ENCODE measurements at places on chromosomes 16 and 17. TPM values are rescaled to one million over a fixed set of nuclear protein-coding genes. Genes with fewer than 3 reads are reported as not detected.

DNA sequence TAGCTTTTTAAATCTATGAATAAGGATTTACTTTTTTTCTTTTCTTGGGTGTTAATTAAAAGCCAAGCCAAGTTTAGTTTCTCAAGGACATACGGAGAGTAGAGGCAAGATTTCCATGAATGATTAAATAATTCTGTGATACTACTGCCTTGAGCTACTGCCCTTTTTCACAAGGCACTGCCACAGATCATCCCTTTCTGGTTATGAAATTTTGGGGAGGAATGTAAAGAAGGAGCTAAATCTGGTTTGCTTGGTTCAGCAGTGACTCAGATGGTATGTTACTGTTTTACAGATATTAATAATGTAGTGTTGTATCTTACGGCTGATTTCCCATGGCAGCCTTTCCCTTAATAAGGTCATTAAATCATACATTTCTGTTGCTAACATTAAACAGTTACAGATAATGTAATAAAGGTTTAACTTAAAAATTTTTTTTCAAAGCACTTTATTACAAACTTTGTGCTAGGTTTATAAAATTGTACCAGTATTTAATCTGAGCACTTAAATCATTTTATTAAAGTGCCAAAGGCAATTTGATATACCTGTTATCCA is 2.6 kb downstream of the WSB1 start:
- H3K27ac ChIP-seq = peak overlapping the region; percentile 99
- H3K27me3 ChIP-seq = no peaks in the 10 kb centered on the region
- H3K4me1 ChIP-seq = peaks cover 58% of the 10 kb centered on the region
- no peak for DNase-seq
- peak overlapping the region; percentile 81 for H3K4me3 ChIP-seq
- no peaks in the 10 kb centered on the region for H3K36me3 ChIP-seq

- H3K4me1 ChIP-seq = no peaks in the 10 kb centered on the region
- no peak for DNase-seq
- no peaks in the 10 kb centered on the region for H3K36me3 ChIP-seq
- H3K4me3 ChIP-seq = no peak overlapping the region
- H3K27ac ChIP-seq = no peak overlapping the region
- H3K27me3 ChIP-seq = no peaks in the 10 kb centered on the region
Measured at GRCh38 chr17:27153005-27153404, 140.9 kb upstream of the WSB1 start.

Gene TP53TG3B
- total RNA-seq = not detected

DNA sequence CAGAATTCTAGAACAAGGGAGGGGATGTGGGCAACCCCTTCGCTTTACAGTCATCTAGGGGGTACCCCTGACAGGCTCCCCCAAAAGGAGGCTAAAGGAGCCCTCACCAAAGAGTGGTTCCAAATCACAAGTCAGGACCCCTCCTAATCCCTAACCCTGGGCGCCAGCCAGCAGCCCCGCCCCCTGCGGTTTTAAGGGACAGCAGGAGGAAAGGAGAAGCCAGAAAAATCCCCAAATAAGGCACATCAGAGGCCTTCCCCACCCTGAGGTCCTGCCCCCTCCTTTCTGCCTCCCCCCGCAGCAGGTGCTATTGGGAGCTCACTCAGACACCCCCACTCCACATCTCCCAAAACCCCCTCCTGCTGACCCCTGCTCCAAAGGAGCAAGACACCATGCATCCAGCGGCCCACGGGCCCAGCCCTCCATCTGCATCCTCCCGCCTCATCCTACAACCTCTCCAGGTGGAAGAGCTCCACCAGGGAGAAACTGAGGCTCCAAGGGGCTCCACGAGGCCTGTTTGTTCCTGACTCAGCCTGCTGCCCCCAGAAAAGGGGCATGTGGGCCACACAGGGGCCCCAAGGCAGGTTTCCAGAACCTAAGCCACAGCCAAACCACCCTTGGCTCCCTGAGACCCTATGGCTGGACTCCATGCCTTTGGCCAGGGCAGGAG is 93.5 kb downstream of the GOSR1 start:
- no peaks in the 10 kb centered on the region for H3K36me3 ChIP-seq
- H3K4me3 ChIP-seq = no peak overlapping the region
- H3K4me1 ChIP-seq = no peaks in the 10 kb centered on the region
- H3K27me3 ChIP-seq = no peaks in the 10 kb centered on the region
- H3K27ac ChIP-seq = no peak overlapping the region

GRCh38 chr17:52681480-52681879 is 523.0 kb upstream of the CA10 start:
- H3K27me3 ChIP-seq = no peaks in the 10 kb centered on the region
- no peaks in the 10 kb centered on the region for H3K4me1 ChIP-seq
- no peaks in the 10 kb centered on the region for H3K36me3 ChIP-seq

GRCh38 chr17:45160447-45161287 is 1.0 kb upstream of the HEXIM2 start:
- H3K27me3 ChIP-seq = no peaks in the 10 kb centered on the region
- peak overlapping the region; percentile 100 for H3K27ac ChIP-seq
- no peaks in the 10 kb centered on the region for H3K36me3 ChIP-seq
- DNase-seq = peak; percentile 69
- H3K4me3 ChIP-seq = peak overlapping the region; percentile 34
- peaks cover 51% of the 10 kb centered on the region for H3K4me1 ChIP-seq

- H3K4me3 ChIP-seq = no peak overlapping the region
- DNase-seq = peak; percentile 7
- peaks cover 40% of the 10 kb centered on the region for H3K4me1 ChIP-seq
- no peaks in the 10 kb centered on the region for H3K36me3 ChIP-seq
- H3K27me3 ChIP-seq = no peaks in the 10 kb centered on the region
Measured at GRCh38 chr17:46774108-46774737, 44.3 kb downstream of the WNT3 start.

- H3K36me3 ChIP-seq = no peaks in the 10 kb centered on the region
- DNase-seq = no peak
- H3K27me3 ChIP-seq = no peaks in the 10 kb centered on the region
- no peak overlapping the region for H3K4me3 ChIP-seq
- no peak overlapping the region for H3K27ac ChIP-seq
Measured at GRCh38 chr16:53968896-53969295, 264.9 kb downstream of the FTO start.

DNA sequence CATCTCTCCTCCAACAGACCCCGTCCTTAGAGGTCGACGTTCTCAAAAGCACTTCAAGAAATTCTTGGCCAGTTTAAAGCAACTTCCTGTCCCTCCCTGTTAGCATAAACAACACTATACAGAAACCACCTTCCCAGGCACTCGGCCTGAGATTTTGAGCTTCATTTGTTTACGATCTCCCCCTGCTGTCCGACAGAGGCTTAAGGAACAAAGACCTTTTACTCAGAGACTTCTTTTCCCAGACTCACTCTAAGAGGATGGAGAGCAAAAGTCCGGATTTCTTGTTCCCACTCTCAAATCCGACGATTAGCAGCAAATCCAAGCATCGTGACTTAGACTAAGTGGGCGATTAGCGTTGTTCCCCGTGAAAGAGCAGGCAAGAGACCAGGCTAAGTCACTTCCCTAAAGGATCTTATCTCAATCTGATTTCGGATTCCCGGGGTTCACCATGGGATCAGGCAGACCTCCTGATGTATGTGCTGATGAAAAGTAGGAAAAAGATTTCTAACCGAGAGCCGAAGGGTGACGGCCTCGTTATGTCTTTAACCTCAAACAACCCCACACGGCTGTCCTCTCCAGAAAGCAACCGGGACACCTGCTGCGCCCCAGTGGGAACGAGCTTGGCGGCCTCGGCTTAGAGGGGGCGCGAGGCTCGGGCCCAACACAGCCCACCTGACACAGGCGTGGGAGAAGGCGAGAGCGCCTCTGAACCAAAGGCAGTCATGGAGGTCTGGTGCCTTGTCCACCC is 598 bp downstream of the INPP5K start:
- H3K27ac ChIP-seq = peak overlapping the region; percentile 96
- peak; percentile 80 for DNase-seq
- H3K27me3 ChIP-seq = no peaks in the 10 kb centered on the region
- no peaks in the 10 kb centered on the region for H3K36me3 ChIP-seq
- H3K4me3 ChIP-seq = peak overlapping the region; percentile 96

- H3K27me3 ChIP-seq = no peaks in the 10 kb centered on the region
- no peak overlapping the region for H3K4me3 ChIP-seq
- DNase-seq = no peak
- H3K4me1 ChIP-seq = peaks cover 5% of the 10 kb centered on the region
Measured at GRCh38 chr17:30472238-30472890, 4.8 kb upstream of the GOSR1 start.

GRCh38 chr16:77711775-77712174 is 10.5 kb upstream of the NUDT7 start:
- no peak for DNase-seq
- H3K4me1 ChIP-seq = no peaks in the 10 kb centered on the region
- H3K27ac ChIP-seq = no peak overlapping the region
- H3K27me3 ChIP-seq = no peaks in the 10 kb centered on the region

DNA sequence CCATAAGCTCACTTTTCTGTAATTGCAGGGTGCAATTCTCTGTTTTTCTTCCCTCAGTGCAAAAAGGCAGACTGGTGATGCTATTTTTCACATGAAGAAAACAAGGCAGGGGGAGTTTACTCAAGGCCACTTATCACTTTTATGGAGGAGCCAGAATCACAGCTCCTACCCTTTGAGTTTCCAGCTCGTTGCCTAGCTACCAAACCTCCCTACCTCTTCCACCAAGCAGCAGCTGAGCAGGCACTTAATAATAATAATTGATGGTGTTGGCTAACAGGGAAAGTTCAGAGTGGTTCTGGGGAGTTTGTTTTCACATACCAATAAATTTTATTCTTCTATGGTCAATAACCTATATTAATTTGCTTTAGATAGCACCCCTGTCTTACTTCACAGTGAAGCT is 31.9 kb upstream of the MPHOSPH6 start:
- no peaks in the 10 kb centered on the region for H3K27me3 ChIP-seq
- no peaks in the 10 kb centered on the region for H3K36me3 ChIP-seq
- DNase-seq = no peak
- H3K27ac ChIP-seq = no peak overlapping the region
- no peak overlapping the region for H3K4me3 ChIP-seq

DNA sequence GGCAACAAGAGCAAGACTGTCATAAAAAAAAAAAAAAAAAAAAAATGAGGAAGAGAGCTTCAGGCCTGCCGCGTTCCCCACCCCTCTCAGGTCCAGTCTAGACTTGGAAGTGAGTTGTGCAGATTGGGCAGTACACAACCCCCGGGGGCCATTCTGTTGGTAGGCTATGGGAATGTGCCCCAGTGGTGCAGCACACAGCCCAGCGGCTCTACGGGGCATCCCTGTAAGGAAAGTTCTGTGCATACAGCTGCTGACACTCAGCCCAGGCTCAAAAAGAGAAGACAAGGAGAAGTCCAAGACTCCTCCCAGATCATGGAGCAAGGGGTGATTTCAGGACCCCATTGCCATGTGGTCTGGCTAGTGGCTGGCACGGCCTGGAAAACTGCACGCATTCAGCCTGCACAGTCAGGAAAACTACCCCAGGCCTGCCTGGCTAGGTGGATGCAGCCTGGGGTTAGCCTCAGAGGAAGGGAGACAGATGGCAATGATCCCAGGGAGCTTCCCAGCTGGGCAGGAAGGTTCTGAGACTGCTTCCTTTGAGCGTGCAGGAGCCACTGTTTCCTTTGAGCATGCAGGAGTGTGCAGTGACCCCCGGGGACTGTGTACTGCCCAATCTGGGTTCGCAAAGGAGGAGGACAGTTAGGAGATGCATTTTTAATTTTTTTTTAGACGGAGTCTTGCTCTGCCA is 44.8 kb downstream of the PECAM1 start:
- H3K4me3 ChIP-seq = no peak overlapping the region
- H3K4me1 ChIP-seq = peaks cover 69% of the 10 kb centered on the region
- H3K27ac ChIP-seq = peak overlapping the region; percentile 80
- no peaks in the 10 kb centered on the region for H3K27me3 ChIP-seq
- no peak for DNase-seq
- peaks cover 5% of the 10 kb centered on the region for H3K36me3 ChIP-seq

GRCh38 chr16:609316-609715 is 19.4 kb downstream of the RAB40C start:
- no peaks in the 10 kb centered on the region for H3K36me3 ChIP-seq
- no peak overlapping the region for H3K4me3 ChIP-seq
- no peak for DNase-seq
- H3K27me3 ChIP-seq = no peaks in the 10 kb centered on the region

DNA sequence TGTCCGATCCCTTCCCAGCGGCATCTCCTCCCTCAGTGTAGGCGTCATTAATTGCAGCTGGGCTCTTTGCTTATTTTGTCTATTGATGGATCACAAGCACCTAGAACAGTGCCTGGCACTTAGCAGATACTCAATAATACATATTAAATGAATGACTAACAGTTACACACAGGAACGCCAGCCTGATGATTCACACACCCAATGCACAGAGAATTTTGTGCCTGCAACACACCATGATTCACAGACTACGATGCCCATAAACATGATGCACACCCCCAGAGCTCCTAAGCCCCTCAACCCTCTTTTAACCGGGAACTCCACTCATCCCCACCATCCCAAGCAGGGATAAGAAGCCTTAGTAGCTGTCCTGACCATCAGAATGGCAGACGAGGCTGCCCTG is 66.6 kb upstream of the TMEM97 start:
- no peak for DNase-seq
- H3K36me3 ChIP-seq = no peaks in the 10 kb centered on the region
- H3K27me3 ChIP-seq = no peaks in the 10 kb centered on the region
- H3K4me3 ChIP-seq = no peak overlapping the region
- peaks cover 10% of the 10 kb centered on the region for H3K4me1 ChIP-seq

Gene MIF4GD
- total RNA-seq = 27.3 TPM

- H3K27me3 ChIP-seq = no peaks in the 10 kb centered on the region
- no peak overlapping the region for H3K27ac ChIP-seq
Measured at GRCh38 chr17:31534223-31534888, 142.9 kb downstream of the RAB11FIP4 start.

- H3K27me3 ChIP-seq = no peaks in the 10 kb centered on the region
- H3K27ac ChIP-seq = no peak overlapping the region
- DNase-seq = no peak
- peaks cover 5% of the 10 kb centered on the region for H3K4me1 ChIP-seq
- H3K36me3 ChIP-seq = no peaks in the 10 kb centered on the region
- no peak overlapping the region for H3K4me3 ChIP-seq
Measured at GRCh38 chr17:73151916-73152632, 12.7 kb upstream of the SSTR2 start.

- H3K4me1 ChIP-seq = peaks cover 56% of the 10 kb centered on the region
- no peaks in the 10 kb centered on the region for H3K36me3 ChIP-seq
- no peak for DNase-seq
- no peak overlapping the region for H3K4me3 ChIP-seq
- peak overlapping the region; percentile 45 for H3K27ac ChIP-seq
- H3K27me3 ChIP-seq = no peaks in the 10 kb centered on the region
Measured at GRCh38 chr16:89453501-89454321, 36.6 kb downstream of the ANKRD11 start.

Gene CACNG5
- total RNA-seq = not detected

- H3K4me1 ChIP-seq = peaks cover 11% of the 10 kb centered on the region
- DNase-seq = no peak
- no peaks in the 10 kb centered on the region for H3K36me3 ChIP-seq
- peak overlapping the region; percentile 28 for H3K27ac ChIP-seq
Measured at GRCh38 chr17:78862073-78863023, 21.7 kb upstream of the USP36 start.

DNA sequence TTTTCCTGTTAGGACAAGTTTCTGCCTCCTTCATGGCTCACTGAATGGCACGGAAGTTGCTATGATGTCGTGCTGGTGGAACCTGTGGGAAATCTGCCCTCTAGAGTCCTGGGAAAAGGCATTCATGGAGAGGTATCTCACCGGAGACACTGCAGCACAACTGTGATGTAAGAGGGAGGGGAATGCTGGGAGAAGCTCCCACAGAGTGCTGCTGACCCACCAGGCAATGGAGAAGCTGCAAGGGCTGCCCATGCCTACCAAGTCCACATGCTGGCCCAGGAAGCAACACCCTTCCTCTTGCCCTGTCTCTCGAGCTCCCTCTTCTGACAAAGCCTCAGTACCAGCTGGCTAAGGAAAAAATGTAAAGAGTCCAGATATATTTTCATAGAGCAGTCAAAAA is 45.2 kb upstream of the SLC5A11 start:
- H3K4me3 ChIP-seq = no peak overlapping the region
- H3K27ac ChIP-seq = no peak overlapping the region
- DNase-seq = no peak
- peaks cover 90% of the 10 kb centered on the region for H3K36me3 ChIP-seq
- H3K27me3 ChIP-seq = no peaks in the 10 kb centered on the region

Gene DHRS7C
- not detected for total RNA-seq
